ENCODE measurements at places on chromosomes 13 and 19. TPM values are rescaled to one million over a fixed set of nuclear protein-coding genes. Genes with fewer than 3 reads are reported as not detected.

The WASF3 gene
- 0.22 TPM for total RNA-seq

The MAST1 gene
- total RNA-seq: 1.2 TPM

The RFPL4A gene
- total RNA-seq: not detected

The CLEC11A gene
- 3.1 TPM for total RNA-seq

All from activated naive CD8-positive, alpha-beta T cell treated with anti-CD3 and anti-CD28 coated beads for 36 hours (primary cell).